Forelimb muscle (tissue), 1 donor: ENCODE measurements at places on chromosomes 2 and 18. TPM values are rescaled to one million over a fixed set of nuclear protein-coding genes. Genes with fewer than 3 reads are reported as not detected.

DNA sequence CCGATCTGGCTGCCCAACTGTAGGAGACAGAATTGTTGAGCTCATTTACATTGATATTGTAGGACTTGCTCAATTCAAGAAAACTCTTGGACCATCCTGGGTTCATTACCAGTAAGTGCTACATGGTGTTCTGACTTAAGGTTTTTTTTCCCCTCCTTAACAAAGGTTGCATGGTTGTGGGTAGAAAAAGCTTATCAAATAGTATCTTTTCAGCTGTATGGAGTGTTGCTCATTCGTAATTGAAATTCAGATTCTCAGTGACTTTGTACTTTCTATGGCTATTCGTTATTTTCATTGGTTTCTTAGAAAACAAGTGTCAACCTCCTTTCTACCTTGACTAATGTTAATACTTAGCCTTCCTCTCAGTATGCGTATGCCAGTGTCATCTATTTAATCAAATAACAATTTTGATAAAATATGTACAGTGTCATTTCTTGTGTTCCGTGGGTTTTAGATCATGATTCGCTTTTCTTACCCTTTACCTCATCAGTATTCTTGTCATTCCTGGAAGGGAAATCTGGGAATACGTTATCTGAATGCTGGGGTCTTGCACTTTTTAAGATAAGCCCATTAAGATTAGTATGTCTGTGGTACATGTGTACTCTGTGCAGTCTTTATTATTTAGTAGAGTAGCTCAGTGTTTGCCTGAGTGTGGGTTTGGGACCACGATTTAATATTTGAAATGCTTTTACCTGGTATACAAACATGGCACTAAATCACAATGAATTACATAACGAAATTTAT lies 91.3 kb downstream of the MGAT5 start:
- no peak for DNase-seq

GRCh38 chr2:104582471-104582870 lies 271.4 kb upstream of the POU3F3 start:
- DNase-seq, result no peak

DNA sequence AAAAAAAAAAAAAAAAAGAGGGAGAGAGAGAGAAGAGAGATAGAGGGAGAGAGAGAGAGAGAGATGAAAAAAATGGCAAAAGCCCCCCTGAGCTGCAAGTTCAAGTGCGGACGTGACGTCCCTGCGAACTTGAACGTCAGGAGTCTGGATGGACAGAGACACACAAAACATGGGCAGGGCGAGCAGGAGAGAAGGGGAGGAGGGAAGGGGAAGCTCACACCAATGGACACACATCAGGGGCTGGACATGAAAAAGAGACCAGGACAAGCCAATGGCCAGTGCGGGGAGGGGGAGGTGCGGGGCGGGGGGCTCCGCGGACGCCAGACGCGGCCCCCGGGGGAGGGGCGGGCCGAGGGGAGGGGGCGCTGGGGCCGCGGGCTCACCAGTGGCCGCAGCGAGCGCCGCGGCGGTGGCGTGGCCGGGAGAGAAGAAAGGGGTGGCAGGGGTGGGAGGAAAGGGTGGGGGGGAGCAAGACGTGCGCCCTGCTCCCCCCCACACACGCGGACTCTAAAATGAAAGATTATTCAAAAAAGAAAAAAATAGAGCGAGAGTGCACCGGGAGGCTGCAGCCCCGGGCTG lies at the start of gene BCL11A:
BCL11A (minus strand) TSS at position 160 of the 579 bp plus-strand sequence. CDS start 384 bp downstream, outside the sequence.
- no peak for DNase-seq

- DNase-seq, result no peak
These were observed 50.8 kb downstream of the PROC start for GRCh38 chr2:127469051-127469450.

GRCh38 chr18:12996661-12997292 lies 5.6 kb downstream of the CEP192 start:
- DNase-seq, result no peak

DNA sequence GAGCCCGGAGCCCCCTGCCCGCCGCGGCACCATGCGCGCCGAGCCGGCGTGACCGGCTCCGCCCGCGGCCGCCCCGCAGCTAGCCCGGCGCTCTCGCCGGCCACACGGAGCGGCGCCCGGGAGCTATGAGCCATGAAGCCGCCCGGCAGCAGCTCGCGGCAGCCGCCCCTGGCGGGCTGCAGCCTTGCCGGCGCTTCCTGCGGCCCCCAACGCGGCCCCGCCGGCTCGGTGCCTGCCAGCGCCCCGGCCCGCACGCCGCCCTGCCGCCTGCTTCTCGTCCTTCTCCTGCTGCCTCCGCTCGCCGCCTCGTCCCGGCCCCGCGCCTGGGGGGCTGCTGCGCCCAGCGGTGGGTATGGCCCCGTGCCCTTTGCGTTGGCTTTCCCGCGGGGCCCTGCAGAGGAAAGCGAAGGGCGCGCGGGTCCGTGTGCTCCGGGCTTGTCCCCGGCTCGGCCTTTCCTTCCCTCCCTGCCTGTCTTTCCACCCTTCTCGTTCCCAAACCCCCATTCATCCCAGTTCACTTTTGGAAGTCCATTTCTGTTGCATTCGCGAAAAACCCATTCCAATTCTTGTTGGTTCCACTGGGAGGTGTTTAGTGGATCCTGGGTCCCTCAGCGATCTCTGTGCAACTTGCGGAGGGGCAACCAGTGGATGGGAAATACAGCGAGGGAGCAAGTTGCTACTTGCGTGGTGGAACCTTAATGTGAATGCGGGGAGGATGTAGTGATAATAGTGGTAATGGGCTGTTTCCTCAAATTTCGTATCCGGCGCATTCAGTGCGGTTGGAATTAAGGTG lies 599 bp downstream of the ADAM23 start:
- no peak for DNase-seq

DNA sequence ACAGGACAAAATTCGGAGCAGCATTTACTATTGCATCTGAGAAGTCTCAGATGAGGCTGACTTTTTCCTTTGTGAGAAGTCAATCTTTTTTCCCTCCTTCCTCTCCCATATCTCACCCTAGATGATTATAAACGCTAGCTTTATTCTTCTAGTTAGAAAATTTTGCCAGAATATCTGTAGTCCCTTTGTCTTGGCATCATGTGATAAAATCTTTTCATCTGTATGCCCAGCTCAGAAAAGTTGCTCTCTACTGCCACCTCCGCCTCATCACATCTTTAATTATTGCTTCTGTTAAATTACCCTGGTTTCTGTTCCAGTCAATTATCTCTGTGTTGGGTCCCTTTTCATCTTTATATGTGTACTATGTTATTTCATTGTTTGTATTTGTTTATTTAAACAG lies 210.8 kb upstream of the SLC35G4 start:
- no peak for DNase-seq

GRCh38 chr18:1048032-1048431 lies 143.4 kb downstream of the ADCYAP1 start:
- DNase-seq, result no peak

DNA sequence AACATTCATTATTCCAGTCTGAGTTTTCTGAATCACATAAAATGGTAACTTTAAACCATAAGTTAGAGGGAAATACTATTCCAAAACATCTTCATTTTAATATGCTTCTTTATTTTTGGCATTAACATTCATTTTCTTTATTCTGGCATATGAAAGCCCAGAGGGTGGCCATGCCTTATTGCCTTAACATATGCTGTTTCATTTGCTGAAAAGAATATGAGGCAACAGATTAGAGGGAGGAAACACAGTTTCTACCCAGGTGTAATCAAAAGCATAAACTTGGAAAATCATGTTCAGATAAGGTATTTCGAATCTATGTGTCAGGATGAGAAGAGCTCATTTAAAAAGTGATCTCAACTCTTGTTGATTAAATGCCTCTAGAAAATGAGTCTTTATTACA lies 379.9 kb upstream of the DSEL start:
- no peak for DNase-seq

TRIM43 gene
- polyA plus RNA-seq, result not detected
